ENCODE measurements at places on chromosomes 1 and 21.

DNA sequence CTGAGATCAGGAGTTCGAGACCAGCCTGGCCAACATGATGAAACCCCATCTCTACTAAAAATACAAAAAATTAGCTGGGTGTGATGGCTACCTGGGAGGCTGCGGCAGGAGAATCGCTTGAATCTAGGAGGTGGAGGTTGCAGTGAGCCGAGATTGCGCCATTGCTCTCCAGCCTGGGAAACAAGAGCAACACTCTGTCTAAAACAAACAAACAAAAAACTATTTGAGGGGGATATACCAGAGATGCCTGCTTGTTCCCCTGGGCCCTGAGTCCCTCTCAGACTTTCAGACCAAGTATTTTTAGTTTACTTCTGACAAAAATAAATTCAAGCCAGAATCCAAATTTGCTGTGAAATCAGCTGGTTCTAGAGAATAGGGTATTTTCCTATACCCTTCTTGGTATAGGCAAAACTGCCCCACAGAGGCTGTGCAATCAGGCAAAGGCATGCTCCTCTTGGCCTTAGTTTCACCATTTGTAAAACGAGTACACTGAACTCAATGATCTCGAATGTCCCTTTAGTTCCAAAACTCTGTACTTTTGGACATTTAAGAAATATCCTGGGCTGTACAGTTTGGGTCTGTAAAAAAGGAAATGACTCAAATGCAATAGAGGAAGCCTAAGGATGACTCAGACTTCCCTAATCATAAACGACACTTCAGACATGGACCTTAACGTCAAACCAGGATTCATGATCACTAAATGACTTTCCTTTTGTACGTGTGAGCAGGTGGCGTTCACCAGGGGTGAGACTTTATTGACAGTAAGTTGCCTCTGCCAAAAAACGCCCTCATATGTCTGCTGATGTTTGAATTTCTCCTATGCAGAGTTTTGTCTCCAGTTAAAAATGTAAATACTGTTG lies 16.1 kb downstream of the ENSA start:
- DNase-seq, result no peak

- no peak for DNase-seq
Observed at GRCh38 chr21:42543106-42543847, 29.6 kb downstream of the SLC37A1 start.

DNA sequence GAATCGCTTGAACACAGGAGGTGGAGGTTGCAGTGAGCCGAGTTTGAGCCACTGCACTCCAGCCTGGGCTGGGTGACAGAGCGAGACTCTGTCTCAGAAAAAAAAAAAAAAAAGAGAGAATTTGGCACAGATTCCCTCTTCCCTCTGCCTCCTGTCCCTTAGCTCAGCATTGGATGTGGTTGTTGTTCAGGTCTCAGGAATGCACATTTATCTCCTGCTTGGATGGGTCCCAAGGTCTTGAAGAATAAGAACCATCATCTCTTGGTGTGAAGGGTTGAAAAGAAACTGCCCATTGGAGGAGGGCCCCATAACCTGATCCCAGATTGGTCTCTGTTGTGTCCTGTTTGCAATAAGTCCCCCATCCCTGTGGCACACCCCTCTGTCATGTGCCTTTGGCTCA lies 34.9 kb downstream of the UBIAD1 start:
- DNase-seq, result no peak

DNA sequence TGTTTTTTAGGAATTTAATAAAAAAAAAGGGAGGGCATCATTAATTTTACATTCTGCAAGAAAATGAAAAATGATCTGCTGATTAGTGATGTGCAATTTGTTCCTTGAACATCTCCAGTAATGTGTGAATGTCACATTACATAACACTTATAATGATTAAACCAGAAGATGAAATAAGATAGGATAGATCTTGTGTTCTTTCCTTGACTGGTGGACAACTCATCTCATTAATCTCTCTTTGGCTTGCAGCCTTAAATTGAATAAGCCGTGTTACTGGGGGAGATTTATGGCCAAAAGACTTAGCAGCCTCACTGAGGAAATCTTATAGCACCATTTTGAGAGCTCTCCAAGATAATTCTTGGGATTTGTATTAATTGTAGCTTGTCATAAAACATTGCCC lies 217.2 kb downstream of the ST6GALNAC3 start:
- no peak for DNase-seq

GRCh38 chr1:15117671-15118325 lies 35.7 kb upstream of the TMEM51 start:
- DNase-seq, result no peak

GRCh38 chr1:203544485-203544884 lies 50.5 kb downstream of the OPTC start:
- no peak for DNase-seq

DNA sequence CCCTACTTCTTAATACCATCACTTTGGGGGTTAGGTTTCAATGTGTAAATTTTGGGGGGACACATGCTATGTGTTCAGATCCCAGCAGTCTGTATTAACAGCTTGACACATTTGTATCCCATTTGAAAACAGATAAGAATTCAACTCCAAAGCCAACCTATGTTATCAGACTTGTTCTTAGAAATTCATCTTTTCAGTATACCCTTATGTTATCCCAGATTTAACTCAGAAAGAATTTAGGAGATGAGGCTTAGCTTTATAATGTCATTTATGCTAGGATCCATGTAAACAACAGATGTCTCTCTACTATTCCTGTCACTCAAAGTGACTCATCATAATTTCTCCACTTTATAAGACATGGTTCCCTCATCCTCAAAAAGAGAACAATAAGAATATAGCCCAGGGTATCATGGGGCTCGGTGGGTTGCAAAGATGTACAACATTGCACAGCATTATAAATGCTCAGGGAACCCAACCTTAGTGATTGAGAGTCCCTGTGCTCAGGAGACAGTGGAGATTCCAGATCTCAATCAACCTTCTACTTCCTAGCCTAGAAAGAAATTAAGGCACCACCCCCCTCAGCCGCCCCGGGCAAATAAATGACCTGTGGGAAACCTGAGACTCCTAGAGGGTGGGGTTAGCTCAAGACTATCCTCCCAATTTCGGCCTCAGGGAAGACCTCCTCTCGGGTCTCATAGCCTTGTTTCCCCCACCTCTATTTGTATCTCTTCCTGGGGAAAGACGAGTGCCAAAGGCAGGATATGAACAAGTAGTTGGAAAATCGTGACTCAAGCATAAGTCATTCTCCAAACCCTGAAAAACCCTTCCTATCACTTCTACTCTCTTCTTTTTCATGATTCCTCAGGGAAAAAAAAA lies 265.1 kb upstream of the CAMK1G start:
- DNase-seq, result no peak

- DNase-seq, result no peak
Observed at GRCh38 chr1:26127235-26128163, 15.9 kb downstream of the PDIK1L start.

- DNase-seq, result no peak
Observed at GRCh38 chr1:215131291-215131690, 48.8 kb downstream of the KCNK2 start.

GRCh38 chr1:51288578-51288977 lies 41.8 kb downstream of the TTC39A start:
- DNase-seq, result no peak

- DNase-seq, result no peak
Observed at GRCh38 chr1:154405747-154406571, 816 bp downstream of the IL6R start.

- no peak for DNase-seq
Observed at GRCh38 chr1:64917328-64917861, 49.0 kb downstream of the JAK1 start.

DNA sequence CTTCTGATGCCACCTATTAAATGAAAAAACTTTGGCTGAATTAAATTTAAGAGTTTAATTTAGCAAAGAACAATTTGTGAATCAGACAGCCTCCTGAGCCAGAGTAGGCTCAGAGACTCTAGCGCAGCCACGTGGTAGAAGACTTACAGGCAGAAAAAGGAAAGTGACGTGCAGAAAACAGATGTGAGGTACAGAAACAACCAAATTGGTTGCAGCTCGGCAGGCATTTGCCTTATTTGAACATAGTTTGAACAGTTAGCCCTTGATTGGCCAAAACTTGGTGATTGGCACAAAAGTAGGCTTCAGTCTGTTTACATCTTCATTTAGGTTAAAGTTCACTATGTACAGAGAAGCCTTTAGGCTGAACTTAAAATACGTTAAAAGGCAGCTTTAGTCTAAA lies 22.9 kb downstream of the TCP10L start:
- no peak for DNase-seq

DNA sequence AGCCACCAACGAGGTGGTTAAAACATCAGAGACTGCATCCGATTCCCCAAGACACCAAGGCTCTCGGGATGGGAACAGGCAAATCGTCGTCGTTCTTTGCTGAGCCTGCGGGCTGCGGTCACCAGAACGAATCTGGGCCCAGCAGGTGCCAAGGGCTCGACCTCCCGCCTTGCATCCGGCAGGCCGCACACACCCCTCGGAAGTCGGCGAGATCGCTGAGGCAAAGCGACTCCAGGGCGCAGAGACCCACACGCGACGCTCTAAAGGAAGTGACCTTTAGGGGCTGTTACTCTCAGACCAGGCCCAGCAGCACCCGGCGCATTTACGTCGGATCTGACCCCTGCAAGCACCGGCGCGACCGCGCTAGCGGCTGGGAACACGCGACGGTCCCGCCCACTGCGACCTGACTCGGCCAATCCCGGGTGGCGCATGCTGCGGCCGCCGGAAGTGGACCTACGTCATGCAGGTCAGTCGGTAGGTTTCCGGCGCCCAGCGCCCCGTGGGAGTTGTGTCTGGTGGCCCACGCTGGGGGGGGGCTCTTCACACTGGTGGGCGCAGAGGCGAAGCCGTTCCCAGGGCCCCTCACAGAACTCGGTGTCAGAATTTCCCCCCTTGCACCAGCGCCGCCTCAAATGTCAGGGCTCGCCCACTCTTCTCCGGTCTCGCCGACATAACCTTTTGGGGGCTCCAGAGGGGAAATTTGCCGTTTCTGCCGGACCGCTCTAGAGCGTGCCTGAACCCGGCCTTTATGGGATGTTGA lies 7.5 kb upstream of the PARK7 start:
- peak; percentile 61 for DNase-seq

GRCh38 chr1:5983361-5984103 lies 8.7 kb downstream of the NPHP4 start:
- no peak for DNase-seq

Measured in effector memory CD8-positive, alpha-beta T cell (primary cell).